ENCODE measurements at places on chromosomes 4 and X.

DNA sequence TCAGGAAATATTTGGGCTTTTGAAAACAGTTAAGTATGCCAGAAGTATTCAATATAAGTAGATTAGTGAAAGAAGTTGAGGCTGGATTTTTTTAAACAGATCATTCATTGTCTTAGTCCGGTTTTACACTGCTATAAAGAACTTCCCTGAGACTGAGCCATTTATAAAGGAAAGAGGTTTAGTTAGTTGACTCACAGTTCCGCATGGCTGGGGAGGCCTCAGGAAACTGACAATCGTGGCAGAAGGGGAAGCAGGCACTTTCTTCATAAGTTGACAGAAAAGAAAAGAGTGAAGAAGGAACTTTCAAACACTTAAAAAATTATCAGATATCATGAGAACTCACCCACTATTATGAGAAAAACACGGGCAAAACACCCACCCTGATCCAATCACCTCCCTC is 31.1 kb upstream of the CYLC1 start:
- DNase-seq = no peak

- DNase-seq = no peak
Measured at GRCh38 chrX:137118136-137118535, 84.3 kb upstream of the GPR101 start.

GRCh38 chr4:189809241-189809735 is 131.4 kb upstream of the FRG1 start:
- no peak for DNase-seq

DNA sequence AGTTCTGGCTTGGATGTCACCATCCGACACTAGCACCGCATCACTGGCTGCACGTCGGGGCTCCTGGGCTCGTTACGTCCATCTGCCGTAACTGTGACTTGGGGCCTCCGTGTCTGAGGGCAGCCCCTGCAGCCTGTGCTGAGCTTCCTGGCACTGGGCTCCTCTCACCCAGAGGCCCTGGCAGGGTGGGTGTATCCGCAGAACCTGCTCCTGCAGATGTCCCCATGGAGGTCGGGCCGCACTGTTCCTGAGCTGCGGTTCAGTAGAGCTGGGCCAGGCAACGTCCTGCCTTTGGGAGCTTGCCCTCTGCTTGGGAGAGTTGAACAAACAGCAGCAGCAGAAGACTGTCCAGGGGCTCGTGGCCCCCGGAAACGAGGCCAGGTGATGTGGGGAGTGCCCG is 71.4 kb downstream of the RGS12 start:
- no peak for DNase-seq

All from astrocyte of the hippocampus (primary cell).